ENCODE measurements at places on chromosomes 12 and 14.

- peak; percentile 77 for DNase-seq
These were observed 3.3 kb upstream of the CIPC start for GRCh38 chr14:77094672-77095284.

DNA sequence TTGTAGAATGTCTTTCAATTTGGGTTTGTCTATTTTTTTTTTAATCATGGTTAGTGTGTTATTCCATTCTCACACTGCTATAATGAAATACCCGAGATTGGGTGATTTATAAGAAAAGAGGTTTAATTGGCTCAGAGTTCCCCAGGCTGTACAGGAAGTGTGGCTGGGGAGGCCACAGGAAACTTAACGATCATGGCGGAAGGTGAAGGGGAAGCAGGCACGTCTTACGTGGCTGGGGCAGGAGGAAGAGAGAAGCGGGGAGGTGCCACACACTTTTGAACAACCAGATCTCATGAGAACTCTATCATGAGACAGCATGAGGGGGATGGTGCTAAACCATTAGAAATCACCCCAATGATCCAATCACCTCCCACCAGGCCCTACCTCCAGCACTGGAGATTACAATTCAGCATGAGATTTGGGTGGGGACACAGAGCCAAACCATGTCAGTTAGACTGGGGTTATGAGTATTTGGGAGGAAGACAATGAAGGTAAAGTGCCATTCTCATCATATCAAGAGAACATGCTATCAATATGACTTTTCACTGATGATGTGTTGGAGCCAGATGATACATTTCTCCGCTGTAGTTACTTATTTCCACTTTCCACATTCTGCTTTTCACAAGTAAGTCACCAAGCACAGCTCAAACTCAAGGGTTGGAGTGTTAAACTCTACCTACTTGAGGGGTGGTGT lies 45.8 kb downstream of the AP5M1 start:
- DNase-seq = no peak

DNA sequence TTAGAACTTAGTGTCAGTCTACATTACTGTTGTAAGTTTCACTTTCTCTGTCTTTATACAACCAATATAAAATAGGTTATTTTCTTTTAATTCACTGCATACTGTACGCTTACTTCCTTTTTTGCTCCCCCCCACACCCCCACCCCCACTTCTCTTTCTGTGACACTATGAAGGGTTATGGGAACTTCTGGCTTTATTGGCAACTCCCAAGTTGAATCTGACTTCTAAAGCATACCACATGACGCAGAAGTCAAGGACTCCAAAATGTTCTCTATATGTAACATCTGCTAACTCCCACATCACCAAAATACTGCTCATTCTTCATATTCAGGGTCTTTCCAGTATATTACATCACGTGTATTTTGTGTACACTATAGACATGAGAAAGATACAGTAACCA lies 81.2 kb upstream of the ATXN7L3B start:
- no peak for DNase-seq

GRCh38 chr12:130429656-130430505 lies 92.2 kb downstream of the PIWIL1 start:
- DNase-seq = no peak
